ENCODE measurements at places on chromosomes 13 and 19.

GRCh38 chr13:94427313-94427953 lies 52.0 kb downstream of the DCT start:
- DNase-seq = peak; percentile 93

DNA sequence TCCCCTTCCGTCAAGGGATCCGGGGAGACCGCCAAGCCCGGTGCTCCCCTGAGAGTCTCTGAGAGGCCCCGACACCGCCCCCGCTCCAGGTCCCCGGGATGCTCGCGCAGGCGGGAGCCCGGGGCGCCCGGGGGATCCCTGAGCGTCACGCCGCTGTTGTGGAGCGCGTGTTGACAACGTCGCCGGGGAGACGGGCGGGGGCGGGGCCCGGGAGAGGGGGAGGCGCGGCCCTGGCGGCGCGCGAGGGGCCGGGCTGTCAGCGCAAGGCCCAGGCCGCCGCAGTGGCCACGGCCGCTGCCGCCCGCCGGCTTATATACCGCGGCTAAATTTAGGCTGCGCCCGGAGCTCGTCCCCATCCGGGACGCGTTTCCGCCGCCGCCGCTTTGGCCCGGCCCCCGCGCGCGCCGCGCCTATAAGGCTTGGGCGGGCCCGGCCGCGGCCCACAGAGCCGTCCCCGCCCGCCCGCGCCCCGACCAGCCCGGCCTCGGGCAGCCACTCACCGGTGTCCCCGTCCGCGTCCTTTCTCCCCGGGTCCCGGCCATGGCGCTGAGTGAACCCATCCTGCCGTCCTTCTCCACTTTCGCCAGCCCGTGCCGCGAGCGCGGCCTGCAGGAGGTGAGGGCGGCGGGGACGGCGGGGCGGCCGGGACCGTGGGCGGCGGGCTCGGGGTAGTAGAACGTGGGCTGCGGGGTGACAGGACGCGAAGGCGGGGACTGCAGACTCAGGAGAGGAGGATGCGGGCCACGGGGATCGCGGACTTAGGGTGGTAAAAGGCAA lies at the start of gene KLF2:
Gene KLF2 (plus strand): TSS at position 443 of the 777 bp plus-strand sequence. CDS start 98 bp downstream, at position 541.
- DNase-seq = peak; percentile 23

GRCh38 chr13:89966524-89966923 lies 1381.0 kb upstream of the MIR17HG start:
- DNase-seq = no peak

DNA sequence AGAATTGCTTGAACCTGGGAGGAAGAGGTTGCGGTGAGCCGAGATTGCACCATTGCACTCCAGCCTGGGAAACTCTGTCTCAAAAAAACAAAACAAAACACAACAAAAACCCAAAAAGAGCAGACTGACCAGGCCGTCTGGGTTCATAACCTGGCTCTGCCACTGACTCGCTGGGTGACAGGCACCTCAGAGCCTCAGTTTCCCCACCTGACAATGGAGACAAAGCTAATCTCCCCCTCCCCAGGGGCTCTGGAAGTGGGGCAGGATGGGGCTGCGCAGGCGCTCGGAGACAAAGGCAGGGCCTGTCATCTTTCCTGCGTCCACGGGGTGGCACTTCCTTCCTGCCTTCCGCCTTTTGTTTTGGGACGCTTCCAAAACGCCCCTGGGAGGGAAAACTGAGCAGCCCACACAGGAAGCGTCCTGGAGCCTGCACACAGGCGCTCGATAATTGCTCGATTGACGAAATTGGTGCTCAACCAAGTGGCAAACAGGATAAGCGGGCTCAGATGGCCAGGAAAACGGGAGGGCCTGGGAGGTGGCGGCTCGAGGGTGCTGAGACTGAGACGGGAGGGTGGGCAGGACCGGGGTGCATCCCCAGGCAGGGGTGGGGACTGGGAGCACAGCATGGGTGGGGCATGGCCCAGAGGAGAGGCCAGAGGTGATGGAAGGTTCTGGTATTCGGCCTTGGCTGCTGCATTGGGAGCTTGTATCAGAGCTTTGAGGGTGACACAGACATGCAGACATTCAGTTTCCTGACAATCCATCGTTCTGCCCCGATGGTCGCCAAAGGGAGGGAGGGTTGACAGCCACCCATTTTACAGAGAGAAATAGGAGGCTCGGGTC lies 17.8 kb downstream of the SPC24 start:
- DNase-seq = peak; percentile 86

DNA sequence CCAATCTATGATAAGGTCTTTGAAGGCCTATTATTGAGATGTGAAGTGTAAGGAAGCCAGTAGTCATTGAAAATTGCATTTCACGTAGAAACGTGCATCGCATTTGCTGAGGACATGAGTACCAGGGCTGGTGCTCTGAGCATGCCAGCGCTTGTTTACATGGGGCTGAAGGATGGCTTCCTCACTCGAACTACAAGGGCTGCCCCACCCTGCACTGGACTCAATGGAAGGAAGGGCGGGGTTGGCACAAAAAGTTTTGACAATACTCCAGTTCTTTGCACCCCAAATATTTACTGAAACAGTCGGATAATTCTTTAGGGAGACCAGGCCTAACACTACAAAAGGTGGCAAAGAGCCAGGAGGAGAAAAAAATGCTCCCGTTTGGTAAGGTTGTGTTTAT lies 28.9 kb upstream of the MED4 start:
- no peak for DNase-seq

GRCh38 chr19:15702534-15702930 lies 25.3 kb upstream of the OR10H2 start:
- DNase-seq = peak; percentile 45

- peak; percentile 75 for DNase-seq
These were observed 195.5 kb downstream of the RGCC start for GRCh38 chr13:41652735-41653361.

- DNase-seq = peak; percentile 50
These were observed 538 bp downstream of the LSM4 start for GRCh38 chr19:18322318-18322758.

- DNase-seq = no peak
These were observed 53.6 kb downstream of the NDFIP2 start for GRCh38 chr13:79534596-79534995.

DNA sequence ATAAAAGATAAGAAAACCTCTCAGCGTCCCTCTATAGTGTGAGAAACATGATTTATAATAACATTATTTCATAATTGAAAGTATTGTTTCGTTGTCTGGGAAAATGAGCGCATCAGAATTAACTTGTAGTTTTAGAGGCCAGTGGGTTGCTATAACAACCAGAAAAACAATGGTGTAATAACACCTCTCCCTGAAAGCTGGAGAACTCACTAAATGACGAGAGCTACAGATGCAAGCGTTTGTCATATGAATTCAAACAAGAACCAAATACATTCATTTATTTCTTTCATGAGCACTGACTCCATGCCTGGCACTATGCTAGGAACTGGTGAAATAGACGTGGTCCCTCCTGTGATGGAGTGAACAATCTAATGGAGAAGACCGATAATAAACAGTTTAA lies 16.3 kb downstream of the KBTBD7 start:
- peak; percentile 15 for DNase-seq

DNA sequence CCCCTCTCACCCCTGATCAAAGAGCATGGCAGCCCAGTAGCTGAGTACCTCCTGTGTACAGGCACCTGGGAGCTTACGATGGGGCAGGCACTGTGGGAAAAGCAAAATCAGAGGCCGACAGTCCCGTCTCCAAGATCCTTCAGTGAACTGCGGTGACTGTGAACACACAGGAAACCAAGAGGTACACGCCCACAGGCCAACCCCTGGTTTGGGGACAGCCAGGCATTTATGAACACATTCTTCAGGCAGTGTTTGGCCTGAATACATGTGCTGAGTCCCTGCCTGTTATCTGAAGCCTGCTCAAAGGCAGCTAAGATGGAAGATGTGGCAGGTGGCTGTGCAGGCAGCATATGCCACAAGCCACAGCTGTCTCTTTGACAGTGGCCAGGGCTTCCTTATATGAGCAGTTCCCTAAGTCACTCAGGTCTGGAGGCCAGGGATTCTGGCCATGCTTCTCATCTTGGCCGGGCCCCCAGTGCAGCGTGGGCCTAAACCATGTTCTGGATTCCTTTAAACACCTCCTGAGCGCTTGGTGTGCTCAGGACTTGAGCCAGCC lies 123.6 kb downstream of the UQCRFS1 start:
- no peak for DNase-seq

DNA sequence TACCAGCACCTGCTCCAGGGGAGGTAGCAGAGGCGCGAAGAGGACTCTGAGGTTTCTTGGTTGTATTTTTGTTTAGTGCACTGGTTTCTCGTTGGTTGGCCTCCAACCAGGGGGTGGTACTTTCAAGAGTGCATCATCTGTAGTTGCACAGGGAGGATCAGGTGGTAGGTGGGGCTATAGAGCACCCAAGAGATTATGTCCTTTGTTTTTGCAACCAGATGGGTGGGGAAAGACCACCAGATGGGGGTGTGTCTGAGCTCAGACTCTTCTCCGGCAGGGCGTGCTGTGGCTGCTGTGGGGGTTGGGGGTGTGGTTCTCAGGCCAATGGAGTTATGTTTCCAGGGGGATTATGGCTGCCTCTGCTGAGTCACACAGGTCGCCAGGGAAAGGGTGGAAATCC lies 254.4 kb upstream of the KLF12 start:
- DNase-seq = no peak

Data from renal cortical epithelial cell (primary cell).